DMS79 (cell line): ENCODE measurements at places on chromosomes 16 and 17.
A peak's percentile ranks its signal among the peaks of the same experiment; 100 is the strongest.

GRCh38 chr17:56292578-56292977, 139.3 kb downstream of the ANKFN1 start:
- DNase-seq: no peak

DNA sequence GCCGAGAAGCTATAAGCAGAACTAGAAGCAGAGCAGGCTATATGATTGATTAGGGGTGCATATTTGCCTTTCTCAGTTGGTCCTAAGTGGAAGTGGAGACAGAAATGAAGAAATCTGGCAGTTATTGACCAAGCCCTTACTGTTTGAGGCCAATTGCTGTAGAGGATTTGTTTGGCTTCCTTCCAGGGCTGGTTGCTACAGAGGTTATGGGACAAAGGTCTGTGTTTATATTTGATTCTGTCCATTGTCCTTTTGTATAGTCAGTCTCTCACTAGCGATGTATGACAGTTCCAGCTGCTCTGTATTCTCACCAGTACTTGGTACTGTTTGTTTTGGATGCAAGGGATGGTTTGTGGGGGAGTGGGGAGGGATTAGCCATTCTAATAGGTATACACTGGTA, 7.3 kb upstream of the ALOX15 start:
- DNase-seq: peak; percentile 39

- no peak for DNase-seq
Observed at GRCh38 chr17:39261286-39261685, 35.5 kb upstream of the STAC2 start.

DNA sequence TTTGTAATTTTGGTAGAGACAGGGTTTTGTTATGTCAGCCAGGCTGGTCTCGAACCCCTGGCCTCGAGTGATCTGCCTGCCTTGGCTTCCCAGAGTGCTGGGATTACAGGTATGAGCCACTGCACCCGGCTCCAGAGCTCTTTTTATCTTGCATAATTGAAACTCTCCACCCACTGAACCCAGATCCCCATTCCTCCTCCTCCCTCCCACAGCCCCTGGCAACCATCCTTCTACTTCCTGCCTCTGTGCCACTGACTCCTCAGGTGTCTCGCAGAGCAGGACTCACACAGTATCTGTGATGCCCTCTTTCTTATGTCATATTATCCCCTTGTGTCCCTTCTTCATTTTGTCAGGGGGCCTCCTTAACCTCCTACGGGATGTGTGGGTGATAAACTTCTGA, 340.7 kb downstream of the SLC39A11 start:
- DNase-seq: no peak

- DNase-seq: no peak
Observed at GRCh38 chr16:54216268-54216667, 70.3 kb downstream of the IRX3 start.

DNA sequence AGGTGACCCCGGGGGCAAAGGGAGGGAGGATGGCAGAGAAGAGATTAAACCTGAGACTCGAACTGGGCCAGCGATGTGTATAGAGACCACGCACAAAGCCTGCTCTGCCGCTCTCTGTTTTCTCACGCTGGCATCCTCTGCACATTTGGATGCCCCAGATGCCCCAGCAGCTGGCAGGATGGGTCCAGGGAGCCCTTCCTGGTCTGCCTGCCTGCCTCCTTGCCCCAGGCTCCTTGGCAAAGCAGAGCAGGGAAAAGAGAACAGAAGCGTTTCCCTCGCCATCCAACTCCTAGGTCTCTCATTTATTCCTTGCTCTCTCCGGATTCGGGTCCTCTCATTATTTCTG, 5.2 kb upstream of the PIPOX start:
- no peak for DNase-seq

DNA sequence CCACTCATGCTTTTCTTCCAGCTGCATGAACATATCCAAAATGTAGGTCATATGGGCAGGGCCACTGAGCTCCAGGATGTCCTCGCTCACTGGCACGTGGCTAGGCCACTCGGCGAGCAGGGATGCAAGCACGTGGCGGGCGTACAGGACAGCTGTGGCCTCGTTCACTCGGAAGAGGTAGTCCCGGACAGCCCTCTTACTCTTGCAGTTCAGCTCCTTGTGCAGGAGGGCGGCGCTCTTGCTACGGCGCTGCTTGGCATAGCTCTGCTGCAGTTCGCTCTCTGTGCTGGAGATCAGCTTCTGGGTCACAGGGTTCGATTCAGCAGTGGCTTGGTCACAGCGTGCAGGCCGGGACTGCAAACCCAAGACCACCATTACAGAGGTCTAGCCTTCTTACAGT, 53.1 kb upstream of the ATP2A3 start:
- no peak for DNase-seq

DNA sequence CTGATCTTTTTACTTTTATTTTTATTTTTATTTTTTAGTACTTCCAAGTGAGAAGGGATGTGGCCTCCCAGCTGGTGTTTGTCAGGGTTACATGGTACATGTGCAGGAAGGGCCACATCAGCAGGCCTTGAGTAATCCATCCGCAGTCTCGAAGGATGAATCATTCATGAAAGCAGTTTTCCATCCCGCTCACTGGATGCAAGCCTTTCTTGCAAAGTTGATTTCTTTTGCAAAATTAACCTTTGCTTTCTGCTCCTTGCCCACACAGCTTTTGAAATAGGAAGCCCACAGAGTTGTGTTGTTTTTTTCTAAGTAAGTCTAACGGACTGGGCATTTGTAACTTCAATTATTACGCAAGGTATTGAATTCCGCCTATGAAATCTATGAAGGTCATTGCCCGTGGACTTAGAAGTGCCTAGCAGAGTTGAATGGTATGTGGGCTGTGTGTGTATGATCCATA, 157.4 kb downstream of the PRKCA start:
- no peak for DNase-seq

DNA sequence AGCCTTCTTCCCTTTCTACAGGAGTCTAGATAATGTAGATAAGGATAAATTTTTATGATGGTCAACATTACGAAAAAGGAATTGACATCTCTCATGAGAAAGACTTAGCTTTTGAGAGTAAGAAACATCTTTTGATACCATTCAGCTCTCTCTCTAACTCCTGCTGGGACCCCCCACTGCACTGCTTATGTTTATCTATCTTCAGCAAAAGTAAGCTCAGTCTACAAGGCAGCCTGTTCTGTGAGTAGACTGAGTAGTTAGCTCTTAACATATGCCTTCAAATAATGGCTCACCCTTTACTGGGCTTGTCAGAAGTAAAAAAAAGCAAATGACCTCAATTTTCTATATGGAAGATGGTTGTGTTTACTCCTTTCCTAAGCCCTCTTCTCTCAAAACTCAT, 372.2 kb upstream of the CDH11 start:
- DNase-seq: no peak

GRCh38 chr17:61063528-61063927, 336.1 kb upstream of the TBX2 start:
- DNase-seq: no peak

DNA sequence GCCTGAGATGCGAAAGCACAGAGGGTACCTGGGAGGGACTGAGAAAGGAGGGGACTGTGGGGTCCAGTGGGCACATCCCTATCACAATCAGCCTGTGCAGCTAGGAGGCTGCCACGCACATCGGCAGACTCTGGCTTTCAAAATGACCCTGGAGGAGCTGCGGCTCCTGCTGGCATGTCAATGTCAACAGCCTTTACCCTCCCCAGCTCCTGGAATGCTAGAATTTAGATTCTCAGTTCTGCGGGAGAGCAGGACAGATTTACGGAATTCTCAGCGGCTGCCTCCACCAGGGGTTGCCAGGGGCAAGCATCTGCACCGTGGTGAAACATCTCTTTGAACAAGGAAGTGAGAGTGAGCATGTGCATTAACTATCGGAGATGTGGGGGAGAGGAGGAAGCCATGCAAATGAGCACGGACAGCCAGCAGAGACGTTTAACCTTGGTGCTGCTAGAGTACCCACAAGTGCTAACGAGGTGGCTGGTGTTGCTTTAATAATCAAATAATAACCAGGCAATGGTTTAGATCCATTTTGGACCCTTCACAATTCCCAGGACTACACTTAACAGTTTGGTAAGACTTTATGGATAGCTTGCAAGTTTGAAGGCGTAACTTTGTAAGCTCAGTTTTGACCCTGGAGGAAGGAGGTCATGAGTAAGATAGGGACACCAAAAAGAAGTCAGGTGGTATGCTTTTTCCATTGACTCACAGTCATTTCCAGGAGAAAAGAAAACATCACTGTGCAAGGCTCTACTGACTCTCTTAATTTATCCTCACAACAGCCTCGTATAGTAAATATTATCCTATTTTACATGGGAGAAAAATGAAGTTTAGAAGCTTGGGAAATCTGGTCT, 54.1 kb downstream of the XYLT1 start:
- no peak for DNase-seq

DNA sequence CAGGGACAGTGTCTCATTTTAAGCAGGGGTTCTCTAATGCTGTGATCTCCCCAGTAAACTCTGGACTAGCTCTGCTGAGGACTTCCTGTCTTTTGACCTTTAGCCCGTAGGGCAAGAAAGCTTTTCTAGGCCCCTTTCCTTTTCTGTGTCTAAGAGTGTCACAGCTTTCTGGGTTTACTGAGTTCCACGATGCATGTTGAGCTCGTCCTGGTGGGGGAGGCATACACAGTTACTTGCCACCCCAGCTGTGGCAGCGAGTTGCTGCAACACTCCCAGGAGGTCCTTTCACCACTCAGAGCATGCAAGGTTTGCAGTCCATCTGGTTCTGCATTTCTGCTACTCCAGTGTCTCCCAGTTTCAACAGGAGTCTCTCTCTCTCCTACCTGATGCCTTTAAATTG, 23.7 kb downstream of the NOD2 start:
- no peak for DNase-seq

- DNase-seq: no peak
Observed at GRCh38 chr16:4909825-4910224, 27.1 kb downstream of the PPL start.

GRCh38 chr16:84544031-84544773, 39.7 kb upstream of the MEAK7 start:
- DNase-seq: no peak

DNA sequence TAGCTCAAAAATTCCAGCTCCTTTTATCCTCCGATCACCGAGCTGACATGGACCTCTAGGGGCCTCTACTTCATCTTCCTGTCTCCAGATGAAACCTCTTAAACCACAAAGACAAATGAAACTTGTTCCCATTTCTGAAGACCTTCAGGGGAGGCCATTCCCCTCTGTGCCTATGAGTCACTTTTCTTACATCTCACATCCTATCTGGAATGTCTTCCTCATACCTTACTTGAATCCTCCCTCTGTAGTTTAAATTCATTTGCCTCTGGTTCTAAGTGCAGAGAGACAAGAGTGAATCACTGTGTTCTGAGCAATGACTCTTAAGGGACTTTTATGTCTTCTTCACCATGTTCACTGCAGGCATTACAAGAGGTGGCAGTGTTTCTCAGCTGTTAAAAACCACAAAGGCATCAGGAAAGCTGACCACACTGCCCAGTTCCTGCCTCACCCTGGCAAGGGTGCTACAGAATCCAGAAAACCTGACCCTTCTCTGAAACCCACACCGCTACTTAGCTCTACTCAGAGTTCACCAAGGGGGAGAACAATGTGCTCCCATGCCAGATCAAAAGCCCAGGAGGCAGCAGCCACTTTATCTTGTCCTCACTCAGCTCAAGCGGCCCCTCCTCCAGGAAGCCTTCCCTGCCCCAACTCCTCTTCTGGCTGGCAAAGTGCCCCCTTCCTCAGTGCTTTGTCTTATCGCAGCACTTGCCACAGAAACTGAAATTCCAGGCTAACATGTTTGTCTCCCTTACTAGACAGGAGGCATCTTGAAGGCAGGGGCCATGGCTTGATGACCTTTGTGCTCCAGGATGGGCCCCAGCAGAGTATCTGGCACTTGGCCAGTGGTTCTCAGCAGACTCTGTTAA, 6.4 kb downstream of the CUEDC1 start:
- no peak for DNase-seq

GRCh38 chr17:42846594-42847280, 2.4 kb downstream of the AOC2 start:
- DNase-seq: no peak

GRCh38 chr17:38617074-38617860, 11.5 kb upstream of the SRCIN1 start:
- no peak for DNase-seq

DNA sequence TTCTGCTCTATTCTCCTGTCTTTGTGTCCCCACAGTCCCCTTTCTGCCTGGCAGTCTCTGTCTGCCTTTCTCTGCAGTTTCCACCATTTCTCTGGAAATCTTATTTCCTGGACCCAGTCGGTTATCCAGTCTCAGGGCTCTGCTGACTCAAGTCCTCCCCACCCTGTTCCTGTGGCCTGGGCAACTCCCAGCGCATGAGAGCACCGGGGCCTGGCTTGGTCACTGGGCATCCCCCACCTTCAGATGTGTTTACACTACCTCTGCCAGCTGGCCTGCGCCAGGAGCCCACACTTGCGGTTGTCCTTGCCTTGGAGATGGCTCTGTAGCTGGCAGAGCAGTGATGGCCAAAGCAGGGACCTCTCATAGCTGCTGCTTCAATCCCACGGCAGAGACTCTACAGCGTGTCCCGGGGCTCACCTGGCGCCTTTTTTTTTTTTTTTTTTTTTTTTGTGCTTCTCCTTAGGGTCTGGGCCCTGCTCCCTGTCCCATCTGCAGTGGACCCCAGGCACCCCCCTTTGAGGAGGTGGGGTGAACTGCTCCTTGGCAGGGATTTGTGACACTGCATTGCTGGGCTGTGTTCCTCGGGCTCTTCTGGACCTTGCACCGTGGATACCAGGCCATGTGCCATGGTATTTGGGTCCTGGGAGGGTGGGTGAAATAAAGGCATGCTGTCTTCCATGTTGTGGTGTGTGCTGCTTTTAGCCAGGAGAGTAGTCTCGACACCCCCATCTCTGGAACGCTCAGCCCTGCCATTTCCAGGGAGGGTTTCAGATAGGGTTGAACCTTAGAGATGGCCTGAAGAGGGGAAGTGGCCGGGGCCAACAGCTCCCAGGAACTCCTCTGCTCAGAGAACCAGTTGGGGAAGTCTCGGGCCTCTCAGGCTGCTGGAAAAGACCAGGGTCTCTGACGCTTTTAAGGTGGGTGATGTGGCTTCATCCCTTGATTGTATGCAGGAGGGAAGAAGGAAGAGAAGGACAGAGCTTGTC, 17.5 kb downstream of the GUCY2D start:
- no peak for DNase-seq

DNA sequence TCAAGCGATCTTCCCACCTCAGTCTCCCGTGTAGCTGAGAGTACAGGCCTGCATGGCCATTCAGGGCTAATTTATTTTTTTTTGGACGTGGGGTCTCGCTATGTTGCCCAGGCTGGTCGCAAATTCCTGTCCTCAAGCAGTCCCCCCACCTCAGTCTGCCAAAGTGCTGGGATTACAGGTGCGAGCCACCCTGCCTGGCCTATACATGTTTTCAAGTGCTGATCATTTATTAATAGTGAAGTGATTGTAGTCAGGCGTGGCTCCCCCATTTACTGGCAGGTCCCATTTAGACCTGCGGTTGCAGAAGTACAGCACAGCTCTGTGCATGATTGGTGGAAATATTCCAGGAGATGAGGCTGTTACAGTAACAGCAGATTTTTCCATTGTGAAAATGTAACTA, 8.4 kb downstream of the FOXK2 start:
- DNase-seq: no peak
